NCI-H1436 (cell line): ENCODE measurements at places on chromosomes 12 and 14.

DNA sequence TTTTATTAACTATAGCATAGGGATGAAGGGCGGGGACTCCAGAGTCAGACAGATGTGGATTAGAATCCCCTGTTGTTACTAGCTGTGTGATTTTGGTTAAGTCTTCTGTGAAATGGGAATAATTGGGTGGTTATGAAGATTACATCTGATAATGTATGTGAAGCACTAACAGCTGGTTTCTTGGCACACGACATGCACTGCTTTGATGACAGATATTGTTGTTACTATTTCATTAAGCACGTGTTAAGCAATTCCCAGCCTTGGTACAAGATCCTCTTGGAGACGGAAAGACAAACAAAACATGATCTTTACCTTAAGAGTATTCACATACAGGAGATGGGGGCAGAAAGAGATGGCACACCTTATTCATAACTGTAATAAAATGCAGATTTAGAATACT, 7.9 kb downstream of the PPFIBP1 start:
- no peak for DNase-seq

DNA sequence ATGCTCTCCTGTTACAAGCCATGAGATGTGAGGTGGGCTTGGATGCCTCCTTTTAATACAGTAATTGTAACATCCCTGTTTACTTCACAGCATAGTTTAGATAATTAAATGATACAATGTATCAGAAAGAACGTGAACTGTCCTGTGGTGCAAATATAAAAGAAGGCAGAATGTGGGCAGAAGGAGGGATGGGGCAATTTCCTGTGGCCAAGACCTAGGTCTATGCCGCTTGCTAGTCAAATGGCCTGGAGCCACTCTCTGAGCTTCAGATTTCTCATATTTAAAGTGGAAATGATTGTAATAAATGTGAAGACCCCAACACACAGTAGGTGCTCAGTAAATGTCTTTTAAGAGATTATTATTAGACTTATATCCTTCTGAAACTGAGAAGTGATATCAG, 24.0 kb upstream of the EVL start:
- DNase-seq = no peak

- no peak for DNase-seq
These were observed 144.7 kb downstream of the KTN1 start for GRCh38 chr14:55724736-55725135.

DNA sequence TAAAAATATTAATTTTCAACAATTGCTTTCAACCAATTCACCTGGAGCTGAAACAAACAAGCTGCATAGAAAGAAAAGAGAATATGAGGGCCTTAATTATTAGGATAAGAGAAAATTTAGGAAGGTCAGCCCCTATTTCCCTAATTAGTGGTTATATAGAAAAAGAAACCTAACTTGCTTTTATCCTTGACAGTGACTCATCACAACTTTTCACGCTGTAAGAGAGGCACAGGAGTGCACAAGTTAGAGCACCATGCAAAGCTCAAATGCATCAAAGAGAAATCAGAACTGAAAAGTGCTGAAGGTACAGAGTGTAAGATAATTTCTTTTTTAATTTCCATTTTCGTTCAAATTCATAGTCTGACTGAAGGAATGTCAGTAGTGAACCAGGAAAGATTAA, 4.7 kb downstream of the CLEC4D start:
- DNase-seq = no peak

GRCh38 chr12:64685050-64685449, 74.2 kb downstream of the GNS start:
- DNase-seq = no peak

DNA sequence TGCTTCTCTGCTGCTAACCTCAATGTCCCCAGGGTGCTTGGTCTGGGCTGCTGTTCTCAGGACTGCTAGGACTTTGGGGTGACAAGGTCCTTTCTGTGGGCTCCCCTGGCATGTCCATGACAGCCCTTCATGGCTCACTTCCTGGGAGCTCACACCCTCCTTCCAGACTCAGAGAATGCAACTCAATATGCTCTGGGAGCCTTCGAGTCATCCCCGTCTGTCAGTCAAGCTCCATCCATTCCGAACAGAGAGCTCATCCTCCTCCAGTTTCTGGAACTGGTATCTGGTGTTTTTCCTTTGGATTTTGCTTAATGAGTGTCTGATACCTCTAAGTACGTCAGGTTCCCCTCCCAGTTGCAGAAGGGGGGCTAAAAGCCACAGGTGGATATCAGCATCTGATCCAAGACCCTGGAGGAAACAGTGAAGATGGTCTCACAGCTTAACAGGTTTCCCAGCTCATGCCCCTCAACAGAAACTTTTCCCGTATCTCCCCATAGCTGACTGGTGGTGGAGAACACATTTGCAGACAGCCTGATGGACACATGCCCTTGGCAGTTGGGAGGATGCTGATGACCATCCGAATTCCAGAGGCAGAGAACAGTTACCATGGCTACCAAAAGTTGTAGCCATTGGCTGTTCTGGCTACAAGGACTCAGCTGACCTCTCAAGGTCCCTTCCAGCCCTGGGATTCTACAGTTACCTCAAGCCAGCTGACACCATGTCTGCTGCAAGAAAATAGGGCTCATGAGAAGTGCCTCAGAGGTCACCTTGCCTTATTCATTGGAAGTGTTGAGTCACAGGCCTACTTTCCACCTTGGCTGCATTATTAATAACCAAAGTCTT, 9.5 kb upstream of the RAB35 start:
- DNase-seq = no peak

DNA sequence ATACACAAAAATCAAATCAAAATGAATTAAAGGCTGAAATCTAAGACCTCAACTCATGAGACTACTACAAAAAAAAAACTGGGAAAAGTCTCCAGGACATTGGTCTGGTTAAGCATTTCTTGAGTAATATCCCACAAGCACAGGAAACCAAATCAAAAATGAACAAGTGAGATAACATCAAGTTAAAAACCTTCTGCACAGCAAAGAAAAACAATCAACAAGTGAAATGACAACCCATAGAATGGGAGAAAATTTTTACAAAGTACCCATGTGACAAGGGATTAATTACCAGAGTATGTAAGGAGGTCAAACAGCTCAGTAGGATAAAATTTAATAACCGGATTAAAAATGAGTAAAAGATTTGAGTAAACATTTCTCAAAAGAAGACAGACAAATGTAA, 338.7 kb downstream of the SLC16A7 start:
- no peak for DNase-seq

GRCh38 chr12:11746940-11747716, 97.7 kb downstream of the ETV6 start:
- no peak for DNase-seq

DNA sequence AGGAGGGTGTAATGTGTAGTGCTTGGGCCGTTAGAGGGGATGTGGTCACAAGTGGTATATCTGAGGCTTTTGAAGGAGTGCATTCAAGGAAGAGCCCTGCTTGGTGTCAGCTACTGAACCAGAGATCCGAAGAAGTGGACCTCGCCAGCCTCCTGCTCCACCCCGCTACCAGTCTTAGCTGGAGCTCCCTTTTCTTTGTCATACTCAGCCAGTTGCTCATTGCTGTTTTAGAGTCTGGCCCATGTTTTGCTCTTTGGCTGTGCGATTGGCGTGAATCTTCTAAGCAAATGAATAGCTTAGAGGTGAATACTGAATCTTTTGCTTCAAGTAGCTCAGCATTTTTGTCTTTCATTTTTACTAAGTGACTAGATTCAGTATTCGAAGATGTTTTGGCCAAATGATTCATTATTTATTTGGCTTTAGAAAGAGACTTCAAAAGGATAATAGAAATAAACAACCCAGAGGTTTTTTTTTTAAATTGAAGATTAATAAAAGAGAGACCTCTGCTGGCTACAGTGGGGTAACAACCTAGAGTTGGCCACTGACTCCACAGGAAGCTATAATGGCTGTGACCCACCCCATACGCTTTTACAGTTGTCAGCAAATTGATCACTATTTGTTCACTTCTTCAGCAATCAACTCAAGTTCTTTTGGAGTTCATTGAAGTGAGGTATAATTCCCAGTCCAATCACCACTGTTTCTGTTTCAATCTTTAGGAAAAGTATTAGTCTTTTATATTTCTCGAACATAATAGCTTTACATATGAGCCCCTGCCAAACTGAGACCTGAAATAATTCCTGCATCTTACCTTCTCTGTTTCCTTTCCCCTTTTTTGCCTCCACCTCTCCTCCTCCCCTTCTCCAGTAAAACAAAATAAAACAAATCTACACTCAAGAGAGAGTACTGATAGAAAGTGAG, 19.9 kb downstream of the CDKN1B start:
- no peak for DNase-seq

DNA sequence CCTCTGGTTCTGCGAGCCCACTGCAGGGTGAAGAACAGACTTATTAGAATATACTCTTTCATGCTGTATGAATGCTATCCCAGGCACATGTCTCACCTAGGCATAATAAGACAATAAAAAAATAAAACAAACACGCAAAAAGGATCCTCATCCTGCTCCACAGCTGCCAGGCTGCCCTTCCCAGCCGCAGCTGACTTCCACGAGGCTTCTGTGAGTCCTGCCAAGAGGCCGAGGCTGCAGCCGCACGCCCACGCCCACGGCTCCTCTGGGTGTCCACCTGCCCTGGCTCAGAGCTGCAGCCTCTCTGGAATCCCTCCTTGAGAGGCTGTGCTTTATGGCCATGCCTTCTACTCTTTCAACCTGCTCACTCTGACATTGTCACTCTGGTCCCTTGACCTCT, 6.9 kb downstream of the SMIM41 start:
- DNase-seq = no peak

- no peak for DNase-seq
These were observed 28.2 kb downstream of the PALS1 start for GRCh38 chr14:67269298-67270060.

DNA sequence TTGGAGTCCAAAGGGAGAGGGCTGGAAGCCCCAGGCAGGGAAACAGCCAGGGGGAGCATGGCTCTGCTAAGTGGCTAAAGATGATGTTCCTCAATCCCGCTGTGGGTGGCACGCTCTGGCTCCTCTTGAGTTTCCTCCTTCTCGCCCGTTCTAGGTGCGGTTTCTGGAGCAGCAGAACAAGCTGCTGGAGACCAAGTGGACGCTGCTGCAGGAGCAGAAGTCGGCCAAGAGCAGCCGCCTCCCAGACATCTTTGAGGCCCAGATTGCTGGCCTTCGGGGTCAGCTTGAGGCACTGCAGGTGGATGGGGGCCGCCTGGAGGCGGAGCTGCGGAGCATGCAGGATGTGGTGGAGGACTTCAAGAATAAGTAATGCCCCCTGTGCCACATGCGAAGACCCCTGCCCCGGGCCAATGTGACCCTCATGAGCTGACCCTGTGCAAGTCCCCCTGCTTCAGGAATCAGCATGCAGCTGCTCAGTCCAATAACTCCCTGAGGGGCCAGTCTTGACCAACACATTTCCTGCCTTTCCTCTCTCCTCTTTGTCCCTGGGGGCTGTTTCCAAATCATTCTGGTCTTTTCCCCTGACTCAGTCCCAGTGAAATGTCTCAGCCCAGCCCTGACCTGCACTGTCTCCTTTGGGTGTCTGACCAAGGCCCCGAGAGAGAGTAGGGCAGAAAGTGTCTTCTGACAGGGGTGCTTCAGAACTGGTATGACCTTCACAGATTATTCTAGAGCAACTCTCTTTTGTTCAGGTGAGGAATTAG, 2.1 kb downstream of the KRT7 start:
- no peak for DNase-seq

GRCh38 chr12:126358806-126359205, 1293.6 kb downstream of the AACS start:
- DNase-seq = no peak

GRCh38 chr14:79916892-79917291, 294.4 kb downstream of the DIO2 start:
- DNase-seq = no peak

DNA sequence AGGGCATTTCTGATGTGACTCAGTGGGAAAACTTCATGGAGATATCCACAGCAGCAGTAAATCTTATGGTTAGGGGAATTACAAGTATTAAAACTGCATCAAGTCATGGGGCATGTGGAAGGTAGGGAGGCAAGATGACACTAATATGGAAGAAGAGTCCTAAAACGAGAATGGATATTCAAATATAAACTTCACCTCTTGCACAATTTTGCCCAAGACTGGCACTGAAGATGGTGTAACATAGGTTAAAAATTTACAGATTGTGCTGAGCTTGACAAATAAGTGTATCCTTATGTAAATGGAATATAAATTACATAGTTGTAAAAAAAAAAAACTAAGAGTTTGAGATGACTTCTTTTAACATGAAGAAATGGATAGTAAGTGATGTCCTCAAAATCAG, 12.8 kb downstream of the ETFRF1 start:
- no peak for DNase-seq

DNA sequence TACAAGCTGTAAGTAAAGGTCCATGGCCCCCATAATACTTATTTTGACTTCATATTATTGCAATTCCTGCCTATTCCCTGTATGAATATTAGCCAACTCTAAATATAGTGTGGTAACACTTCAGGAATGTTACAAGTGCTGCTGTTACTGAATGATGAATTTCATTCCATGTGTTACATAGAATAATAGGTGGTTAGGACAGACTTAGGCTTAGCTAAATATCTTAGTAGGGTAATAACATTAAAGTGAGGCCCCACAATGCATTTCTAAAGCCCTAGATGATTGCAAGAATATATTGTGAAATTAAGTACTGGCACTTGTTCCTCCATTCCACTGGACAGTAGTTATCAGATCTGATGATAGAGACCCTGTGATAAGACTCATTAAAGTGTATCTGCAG, 182.7 kb downstream of the PCNX1 start:
- no peak for DNase-seq

DNA sequence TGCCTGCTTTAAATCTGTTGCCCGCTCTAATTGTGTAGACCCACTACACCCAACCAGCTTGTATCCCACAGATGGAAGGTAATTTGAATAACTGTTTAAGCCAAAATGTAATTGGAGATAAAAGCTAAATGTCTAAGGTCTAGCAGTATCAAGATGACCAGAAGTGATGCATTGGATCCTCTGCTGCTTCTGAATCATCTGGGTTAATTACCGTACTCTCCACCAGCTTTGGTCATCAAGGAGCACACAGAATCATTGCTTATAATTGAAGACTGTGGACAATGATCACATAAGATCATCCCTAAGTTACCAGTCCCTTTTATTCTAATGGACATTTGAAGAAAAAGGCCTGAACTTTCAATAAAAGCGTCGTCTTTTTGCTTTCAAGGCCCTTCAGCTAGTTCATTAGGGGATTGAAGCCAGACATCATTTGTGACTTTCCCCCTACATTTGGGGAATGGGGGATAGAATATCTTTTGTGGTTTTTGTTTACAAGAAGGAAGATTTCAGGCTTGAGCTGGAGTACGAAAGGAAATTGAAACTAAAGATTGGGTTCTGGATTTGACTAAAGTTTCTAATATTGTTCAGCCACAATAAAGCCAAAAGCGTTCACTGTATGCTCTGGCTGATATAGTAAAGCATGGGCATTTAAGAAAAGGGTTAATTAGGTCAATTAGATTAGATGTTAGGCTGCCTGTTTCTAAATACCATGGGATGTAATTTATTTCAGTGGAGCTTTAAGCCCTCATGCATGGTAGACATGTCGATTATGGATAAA, 123.2 kb downstream of the CHST11 start:
- DNase-seq = no peak

- no peak for DNase-seq
These were observed 86.6 kb downstream of the NTN4 start for GRCh38 chr12:95703986-95704385.

GRCh38 chr12:46224386-46224785, 44.5 kb downstream of the SLC38A1 start:
- no peak for DNase-seq

GRCh38 chr14:38994731-38995130, 108.3 kb downstream of the SEC23A start:
- no peak for DNase-seq
